ENCODE measurements at places on chromosomes 4 and X.

DNA sequence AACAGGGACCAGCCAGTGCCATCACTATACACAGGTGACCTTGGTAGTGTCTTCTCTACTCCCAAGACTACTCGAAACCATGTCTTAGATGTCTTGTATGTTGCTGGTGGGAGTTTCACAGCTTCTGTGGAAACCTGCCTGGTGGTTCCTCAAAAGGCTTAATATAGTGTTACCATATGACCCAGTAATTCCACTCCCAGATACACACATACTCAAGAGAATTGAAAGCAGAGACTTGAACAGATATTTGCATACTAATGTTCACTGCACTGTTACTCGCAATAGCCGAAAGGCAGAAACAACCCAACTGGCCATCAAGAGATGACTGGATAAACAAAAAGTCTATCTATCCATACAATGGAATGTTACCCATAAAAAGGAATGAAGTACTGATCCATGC is 3.1 kb downstream of the TFDP3 start:
- no peak for DNase-seq

GRCh38 chr4:82688091-82688795 is 110.4 kb downstream of the SCD5 start:
- DNase-seq, result no peak

GRCh38 chrX:149491812-149492211 is 13.3 kb downstream of the IDS start:
- DNase-seq, result no peak

DNA sequence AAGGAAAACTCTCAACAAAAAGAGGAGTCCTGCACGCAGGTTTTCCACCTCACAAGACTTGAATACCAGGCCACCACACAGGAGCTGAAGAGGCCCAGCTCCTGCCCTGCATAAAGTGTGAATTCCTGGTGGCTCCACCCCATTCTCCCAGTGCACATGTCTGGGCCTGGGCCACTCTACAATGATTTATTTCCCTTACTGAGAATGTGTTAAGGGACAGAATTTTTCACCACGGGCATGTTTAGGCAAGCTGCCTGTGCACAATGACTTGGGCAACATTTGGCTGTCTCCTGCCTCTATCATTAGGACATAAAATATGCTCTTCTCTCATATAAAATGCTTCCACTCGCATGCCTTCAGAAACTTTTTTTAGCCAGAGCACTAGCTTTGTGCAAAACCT is 197.1 kb downstream of the SLC7A11 start:
- DNase-seq, result no peak

DNA sequence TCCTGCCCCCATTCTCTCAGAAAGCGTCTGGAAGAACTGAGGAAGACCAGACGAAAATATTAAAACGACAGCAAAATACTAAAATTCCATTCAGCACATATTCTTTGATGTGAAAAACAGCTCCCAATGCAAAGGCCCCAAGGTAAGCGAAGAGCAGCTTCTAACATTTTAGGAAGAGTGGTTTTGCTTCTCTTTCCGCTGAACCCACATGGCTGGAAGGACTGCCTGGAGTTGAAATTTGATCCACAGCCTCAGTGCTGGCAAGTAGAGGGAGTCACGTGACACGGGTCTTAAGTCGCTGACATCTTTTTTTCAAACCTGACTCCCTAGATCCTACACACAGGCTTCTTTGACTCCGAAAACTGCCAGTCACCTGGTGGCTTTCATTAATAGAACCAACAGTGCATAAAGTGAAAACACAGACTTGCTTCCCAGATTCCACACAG is at the start of gene FAM13A:
Gene FAM13A, minus strand, starts transcription at position 233 of the 446 bp plus-strand sequence. Its CDS starts 221 bp downstream, at position 12.
- peak; percentile 73 for DNase-seq

DNA sequence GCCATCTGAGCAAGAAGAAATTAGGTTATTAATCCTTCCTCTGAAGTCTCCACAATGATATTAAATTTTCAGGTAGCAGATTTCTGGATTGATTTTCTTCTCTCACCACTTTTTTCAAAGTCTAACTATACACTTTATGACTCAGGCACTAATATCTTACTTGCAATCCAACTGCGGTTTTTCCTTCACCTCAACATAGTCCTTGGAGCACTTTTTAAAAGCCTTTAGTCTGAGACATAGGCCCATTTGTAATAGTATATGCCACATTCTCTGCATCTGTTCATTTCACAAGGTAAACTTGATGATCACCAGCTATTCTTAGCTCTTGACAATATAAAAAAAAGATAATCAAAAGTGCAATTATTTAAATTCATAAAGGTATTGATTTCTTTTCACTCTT is 55.9 kb upstream of the EDNRA start:
- DNase-seq, result no peak

DNA sequence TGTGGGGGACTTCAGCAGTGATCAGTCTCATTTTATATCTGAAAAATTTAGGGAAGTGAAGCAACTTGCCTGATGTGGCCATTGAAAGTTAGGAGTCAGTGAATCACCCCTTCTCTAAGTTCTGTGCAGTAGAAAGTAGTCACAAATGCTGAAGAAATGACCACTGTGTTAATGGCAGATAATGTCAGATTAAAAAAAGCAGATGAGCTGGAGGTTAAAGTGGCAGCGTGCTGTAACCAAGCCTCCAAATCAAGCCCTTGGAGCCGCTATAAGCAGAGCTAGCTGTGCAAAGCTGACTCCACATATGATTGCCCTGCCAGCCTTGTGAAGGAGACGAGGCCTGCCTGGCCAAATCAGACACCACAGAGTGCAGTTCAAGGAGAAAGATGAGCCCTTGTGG is 39.2 kb upstream of the PDE5A start:
- no peak for DNase-seq

DNA sequence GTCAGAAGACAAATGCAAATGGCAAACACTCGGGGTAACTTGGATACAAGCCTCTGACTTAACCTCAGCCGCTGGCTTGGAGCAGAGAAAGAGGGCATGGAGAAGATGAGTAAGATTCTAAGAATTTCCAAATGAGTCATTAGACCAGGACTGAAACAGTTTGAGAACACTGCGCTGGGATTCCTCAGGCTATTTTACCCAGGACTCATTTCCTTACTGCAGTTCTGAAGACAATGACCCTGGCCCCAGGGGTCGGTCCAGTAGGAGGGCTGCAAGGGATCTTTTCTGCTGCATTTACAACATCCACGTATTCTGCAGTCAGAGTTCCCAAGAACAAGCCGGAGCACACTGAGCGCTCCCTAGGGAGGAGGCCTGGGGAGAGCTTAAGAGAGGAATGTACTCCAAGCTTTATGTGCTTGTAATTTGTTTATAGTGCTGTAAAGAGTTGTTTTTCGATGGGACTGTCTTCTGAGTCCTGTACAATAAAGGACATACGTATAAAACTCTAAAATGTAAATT is 27.3 kb upstream of the SORBS2 start:
- peak; percentile 82 for DNase-seq

- peak; percentile 4 for DNase-seq
Observed at GRCh38 chrX:45070116-45071007, 130.3 kb downstream of the DIPK2B start.

GRCh38 chr4:137677863-137678262 is 145.6 kb upstream of the PCDH18 start:
- DNase-seq, result peak; percentile 74

GRCh38 chrX:45851434-45851991 is 650.8 kb upstream of the DIPK2B start:
- no peak for DNase-seq

- DNase-seq, result no peak
Observed at GRCh38 chr4:94408549-94409374, 43.0 kb upstream of the PDLIM5 start.

DNA sequence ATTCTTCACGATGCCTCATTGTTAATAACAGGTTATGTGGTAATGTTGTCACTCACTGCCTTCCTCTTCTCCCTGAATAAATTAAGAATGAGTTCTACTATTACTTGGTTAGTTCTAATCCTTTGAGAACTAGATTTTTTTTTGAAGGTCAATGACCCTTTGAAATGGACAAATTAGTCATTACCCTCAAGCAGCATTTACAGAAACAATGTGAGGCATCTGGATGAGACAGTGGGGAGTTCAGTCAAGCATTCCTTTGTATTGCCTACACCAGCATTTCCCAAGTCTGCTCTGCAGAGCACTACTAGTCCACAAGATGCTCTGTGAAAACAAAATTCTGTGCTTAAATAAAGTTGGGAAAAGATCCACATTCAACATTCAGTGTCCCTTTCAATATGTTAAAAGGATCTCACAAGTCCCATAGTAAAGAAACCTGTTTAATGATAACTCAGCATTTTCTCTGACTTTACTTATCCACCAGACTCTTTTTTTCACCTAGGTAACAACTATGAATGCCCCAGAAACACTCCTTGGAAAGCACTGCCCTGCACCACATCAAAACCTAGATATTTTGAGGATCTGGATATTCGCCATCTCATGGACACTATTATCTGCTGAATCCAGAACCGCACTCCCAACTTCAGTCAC is 60.6 kb downstream of the CHRDL1 start:
- DNase-seq, result peak; percentile 67

GRCh38 chrX:15221321-15221720 is 48.6 kb downstream of the ASB9 start:
- no peak for DNase-seq

GRCh38 chr4:89657931-89658700 is 178.8 kb downstream of the SNCA start:
- DNase-seq, result no peak

DNA sequence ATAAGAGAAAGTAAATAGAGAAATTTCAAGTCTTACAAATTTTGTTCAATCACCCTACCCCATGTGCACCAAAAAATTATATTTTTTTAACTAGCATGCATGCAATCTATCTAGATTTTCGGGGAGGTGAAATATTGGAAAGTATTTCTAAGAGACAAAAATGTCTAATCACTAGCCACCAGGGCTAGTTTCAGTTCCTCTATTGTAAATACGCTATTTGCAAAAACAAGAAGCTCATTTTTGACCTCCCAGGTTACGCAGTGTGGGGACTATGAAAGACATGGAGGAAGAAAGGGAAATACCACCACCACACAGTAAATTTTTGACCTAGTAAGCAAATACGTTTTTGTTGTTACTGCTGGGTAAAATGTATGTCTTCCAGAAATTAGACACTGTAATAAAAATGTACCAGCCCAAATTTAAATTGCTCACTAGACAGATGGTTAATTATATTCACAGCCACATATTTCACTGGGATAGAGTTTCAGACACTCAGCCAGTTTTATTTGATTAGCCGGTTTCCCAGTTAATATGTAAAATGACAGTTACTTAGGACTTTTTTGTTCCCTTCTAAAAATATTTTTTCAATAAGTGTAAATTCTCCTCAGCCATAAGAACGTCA is 2.2 kb downstream of the NEXMIF start:
- no peak for DNase-seq

DNA sequence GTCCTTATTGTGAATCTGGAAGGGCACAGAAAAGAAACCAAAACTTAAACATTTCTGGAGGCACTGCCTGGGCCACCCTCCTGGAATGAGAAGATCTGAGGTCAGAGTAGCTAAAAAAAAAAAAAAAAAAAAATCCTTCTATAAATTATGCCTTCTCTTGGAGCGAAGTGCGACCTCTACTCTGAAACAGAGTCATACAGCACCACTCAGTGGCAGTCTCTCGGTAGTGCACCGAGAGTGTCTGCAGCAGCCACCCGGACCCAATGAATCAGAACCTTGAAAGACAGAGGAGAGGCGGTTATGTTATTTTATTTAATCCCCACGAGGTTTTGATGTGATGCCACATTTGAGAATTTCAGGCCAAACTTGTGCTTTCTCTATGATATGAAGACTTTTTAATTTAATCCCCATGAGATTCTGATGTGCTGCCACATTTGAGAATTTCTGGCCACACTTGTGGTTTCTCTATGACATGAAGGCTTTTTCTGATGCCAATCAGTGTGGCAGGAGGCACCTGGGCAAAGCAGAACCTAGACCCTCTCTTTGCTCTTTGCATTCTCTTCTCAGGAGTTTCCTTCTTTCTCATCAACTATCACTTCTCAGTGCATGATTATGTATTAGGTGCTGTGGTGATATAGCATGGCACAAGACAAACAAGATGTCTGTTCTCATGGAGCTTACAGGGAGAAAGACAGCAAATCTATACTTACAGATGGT is 5.6 kb upstream of the CT47C1 start:
- no peak for DNase-seq

- DNase-seq, result no peak
Observed at GRCh38 chr4:17490575-17491059, 21.3 kb downstream of the QDPR start.

DNA sequence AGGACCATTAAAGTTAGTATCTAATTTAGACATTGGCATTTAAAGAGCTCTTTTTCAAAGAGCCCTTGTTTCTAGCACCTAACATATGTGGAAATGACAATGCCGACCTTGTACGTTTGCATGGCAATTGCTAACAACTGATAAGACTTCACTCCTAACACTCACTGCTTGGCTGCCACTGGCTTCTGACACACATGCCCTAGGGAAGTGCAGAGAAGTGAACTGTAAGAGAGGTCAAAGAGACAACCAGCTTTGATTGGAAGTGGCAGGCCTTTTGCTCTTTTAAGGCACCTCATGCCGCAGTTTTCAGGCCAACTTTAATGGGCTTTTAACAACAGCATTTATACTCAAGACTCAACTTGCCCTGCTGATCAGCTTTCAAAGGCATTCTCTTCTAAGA is 158.4 kb downstream of the RAB28 start:
- DNase-seq, result no peak

DNA sequence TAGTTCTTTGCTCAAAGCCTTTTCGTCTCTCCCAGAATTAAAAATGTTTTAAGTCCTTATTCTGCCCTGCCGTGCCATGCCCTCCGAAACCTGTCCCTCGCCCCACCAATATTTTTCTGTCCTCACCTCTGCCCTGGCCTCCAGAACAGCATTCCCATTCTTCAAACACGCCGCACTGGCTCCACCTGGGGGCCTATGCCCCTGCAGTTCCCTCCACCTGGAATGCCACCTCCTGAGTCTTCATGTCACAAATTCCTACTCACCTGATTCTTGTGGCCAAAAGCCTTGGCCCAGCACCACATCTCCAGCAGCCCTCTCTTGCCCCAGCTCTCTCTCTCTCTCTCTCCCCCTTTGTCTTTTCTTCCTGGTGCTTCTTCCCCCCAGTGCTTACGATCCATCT is 91.6 kb downstream of the APBB2 start:
- DNase-seq, result no peak

GRCh38 chrX:22060415-22061280 is 28.5 kb downstream of the PHEX start:
- no peak for DNase-seq

DNA sequence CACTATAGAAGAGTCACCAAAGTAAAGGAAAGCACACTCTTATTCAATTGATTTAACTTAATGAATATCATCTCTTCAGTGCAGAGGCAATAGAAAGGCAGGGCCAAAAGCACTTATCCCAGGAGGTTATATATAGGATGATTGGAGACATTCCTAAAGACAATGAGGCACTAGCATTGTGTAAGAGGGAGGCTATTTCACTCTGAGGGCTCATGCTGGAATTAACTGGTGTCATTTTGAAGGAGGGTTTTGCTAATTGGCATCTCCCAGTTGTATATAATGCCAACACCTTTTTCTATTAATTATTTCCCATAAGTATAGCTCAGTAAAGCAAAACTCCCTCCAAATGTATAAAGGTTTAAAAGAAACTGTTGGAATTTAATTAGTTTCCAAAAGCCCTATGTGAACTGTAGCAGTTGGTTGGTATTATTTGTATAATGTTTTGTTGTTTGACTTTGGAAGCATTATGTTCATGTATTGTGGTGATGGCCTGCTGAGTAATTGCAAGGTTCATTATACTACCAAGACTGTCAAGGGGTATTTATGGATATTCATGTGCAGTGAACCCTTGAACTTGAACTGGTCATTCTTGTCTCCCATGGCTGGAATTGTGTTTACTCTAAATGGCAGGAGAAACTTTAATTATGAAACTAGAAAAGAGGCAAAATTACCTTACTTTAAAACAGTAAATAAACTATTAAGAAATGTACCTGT is 270.3 kb downstream of the BMPR1B start:
- DNase-seq, result no peak
